ENCODE measurements at places on chromosomes 3 and 15.

DNA sequence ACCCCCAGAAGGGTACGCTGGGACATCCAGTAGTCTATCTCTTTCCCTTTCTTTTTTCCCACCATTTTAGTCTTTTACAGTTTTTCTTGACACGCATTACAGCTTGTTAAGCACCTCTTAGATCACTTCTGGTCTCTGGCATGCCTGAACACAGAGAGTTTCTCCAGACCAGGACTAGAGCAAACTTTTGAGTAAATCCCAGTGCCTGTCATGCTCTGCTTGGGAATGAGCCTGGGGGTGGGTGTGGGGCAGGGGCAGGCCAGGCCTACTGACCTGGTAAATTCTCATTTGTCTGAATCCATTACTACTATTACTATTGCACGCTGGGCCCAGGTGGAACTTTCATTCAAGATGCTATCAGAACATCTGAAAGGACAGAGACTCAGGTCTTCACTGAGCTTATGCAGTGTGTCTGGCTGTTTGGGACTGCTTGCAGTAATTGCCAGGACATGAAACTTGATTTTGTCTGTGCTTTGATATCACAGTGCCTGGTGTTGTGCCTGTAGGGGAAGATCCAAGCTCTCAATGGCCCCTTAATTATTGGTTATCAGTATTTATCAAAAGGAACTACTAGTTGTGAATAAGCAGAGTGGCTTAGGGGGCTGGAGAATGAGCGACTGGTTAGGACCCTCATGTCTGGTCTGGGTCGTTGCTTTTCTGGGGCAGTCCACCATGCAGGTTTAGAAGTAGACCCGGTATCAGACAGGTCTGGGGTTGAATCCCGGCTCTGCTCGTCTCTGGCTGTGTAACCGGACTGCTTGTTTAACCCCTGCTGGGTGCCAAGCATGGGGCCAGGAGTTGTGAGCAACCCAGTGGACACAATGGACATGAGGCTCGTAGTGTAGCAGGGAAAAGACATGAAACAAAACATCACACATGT lies 196.1 kb upstream of the TLE3 start:
- no peak for DNase-seq

DNA sequence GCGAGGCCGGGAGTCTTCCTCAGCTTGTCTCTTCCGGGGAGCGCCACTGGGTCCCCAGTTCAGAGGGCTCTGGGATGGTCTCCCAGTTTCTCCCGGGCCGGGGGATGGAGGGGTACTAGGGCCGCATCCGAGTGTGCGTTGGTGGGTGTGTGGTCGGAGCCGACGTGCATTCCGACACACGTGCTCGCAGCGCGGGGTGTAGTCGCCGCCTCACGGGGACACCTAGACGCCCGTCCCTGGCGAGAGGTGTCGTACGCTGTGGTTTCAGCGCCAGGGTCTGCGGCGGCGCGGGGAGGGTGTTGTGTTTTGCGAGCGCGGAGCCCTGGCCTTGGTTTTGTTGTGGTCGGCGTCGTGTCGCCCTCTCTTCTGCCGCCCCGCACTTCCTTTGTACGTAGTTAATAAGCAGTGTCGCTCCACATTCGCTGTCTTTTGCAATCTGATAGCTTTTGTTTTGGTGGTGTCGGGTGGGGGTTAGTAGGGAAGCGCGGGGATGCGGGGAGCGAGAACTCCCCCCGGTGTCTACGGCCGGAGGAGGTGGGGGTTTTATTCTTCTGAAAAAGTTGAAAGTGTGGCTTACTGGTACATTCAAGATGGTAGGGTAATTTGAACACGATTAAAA lies 2.2 kb downstream of the IGF1R start:
- peak; percentile 12 for DNase-seq

- DNase-seq = no peak
These were observed 12.4 kb downstream of the APOD start for GRCh38 chr3:195571361-195571760.

DNA sequence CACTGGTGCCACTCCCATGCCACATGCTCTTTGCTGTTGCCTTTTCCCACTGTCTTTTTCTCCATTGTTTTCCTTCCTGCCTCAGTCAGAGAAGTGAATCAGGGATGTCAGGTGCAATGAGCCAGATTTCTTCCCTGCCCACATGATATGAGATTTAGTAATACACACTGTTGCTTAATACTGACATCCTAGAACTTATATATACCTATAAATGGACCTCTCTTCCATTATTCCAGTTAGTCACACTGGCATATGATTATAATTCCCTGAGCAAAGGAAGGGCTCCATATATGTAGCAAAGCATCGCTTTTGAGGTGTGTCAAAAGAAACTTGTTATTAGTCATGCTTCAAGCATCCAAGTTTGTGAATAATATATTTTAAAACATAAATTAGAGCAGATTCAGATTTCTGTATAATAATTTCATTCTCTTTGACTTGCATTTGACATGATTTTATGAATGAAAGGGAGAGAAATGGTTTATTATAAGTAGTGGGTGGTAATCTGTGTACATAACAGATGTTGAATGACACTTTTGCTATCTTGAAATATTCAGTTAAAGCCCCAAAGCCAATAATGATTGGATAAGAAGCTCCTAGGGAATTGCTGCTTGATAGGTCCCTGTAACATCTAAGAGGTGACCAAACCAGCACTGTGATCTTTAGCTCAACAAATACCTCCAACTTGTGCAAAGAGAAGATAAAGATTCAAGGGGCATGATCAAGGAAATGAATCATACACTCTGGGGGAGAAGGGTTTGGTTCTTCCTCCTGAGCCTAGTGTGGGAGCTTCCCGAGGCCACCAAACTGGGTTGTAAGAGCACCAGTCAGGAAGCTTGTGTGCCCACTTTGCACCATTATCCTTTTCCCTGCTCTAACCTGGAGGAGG lies 48.6 kb downstream of the CHST2 start:
- no peak for DNase-seq

GRCh38 chr15:98160236-98160635 lies 199.7 kb downstream of the ARRDC4 start:
- no peak for DNase-seq

DNA sequence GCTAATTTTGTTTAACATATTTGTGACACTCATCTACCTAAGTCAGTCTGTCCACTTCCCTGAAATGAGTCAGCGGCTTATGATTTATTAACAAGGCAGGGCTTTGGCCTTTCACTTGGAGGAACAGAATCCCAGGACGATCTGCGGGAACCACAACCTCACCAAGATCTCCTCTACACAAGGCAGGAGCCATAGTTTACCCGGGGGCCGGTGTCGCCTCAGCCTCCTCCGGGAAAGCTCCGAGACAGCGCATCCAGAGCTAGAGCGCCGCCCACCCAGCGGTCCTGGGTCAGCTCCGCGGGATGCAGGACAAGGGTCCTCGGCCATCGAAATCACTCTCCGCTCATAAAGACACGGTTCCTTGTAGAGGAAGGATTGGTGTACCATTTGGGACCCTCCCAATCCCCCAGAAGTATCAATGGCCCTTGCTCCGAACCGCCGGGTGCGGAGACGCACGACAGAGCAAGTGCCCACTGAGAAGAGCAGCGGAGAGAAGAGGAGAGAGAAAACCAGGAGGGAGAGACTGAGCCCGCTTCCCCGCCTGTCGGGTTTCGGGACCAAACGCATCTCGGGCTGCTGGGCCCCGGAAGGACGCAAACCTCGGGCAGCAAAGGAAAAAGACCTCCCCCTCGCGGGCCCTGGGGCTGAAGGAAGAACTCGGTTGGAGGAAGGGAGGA lies 13.1 kb upstream of the ALCAM start:
- DNase-seq = no peak

GRCh38 chr3:157280354-157280753 lies 120.4 kb upstream of the CCNL1 start:
- DNase-seq = no peak

DNA sequence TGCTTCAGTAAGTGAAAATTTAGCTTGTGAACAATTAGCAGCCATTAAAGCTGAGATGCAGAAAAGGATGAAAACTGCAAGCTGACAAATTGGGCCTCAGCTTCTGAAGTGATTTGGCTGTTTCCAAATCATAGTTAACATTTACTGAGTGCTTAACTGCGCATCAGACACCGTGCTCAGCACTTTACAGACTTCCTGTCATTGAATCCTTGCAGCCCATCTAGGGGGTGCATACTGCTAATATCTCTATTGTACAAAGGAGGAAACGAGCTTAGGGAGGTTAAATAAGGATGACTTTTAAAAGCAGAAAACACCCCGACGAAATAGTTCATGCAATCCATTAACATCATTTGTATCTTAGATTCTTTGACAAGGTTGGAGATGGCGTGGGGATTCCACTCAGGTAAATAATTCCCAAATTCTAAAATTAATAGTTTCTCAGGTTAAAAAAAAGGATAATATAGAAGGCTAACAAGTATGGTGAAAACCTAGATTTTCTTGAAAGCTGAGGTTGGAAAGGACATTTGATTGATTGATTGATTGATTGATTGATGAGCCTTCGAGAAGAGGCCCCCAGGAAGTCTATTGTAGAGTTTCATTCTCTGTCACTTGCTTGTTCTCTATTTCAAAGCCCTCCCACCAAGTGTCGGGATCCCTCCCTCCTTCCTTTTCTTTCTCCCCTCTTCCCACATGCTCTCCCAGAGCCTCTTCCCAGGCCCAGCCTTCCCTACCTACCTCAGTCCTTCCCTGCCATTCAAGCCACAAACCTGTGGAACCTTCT lies 23.5 kb upstream of the EPHB3 start:
- no peak for DNase-seq

GRCh38 chr15:82662641-82663040 lies 15.5 kb upstream of the CPEB1 start:
- DNase-seq = no peak

All from stimulated activated CD8-positive, alpha-beta memory T cell treated with anti-CD3 and anti-CD28 coated beads, Interleukin-15, amount 100 ng/mL, for 4 hours (primary cell).